CD4-positive, alpha-beta T cell treated with Interleukin-2 at 100 ng/mL for 4 hours (primary cell): ENCODE measurements at places on chromosomes 11 and 22.
A peak's percentile ranks its signal among the peaks of the same experiment; 100 is the strongest.

GRCh38 chr11:60130496-60130895, 42.0 kb downstream of the MS4A2 start:
- DNase-seq, result peak; percentile 16

- no peak for DNase-seq
These were observed 13.6 kb downstream of the ADM start for GRCh38 chr11:10318527-10318802.

- no peak for DNase-seq
These were observed 24.1 kb downstream of the APOL3 start for GRCh38 chr22:36136475-36136874.

GRCh38 chr22:21933910-21934309, 18.7 kb downstream of the PPM1F start:
- no peak for DNase-seq

GRCh38 chr22:50469377-50470305, 5.2 kb downstream of the SBF1 start:
- DNase-seq, result peak; percentile 99

DNA sequence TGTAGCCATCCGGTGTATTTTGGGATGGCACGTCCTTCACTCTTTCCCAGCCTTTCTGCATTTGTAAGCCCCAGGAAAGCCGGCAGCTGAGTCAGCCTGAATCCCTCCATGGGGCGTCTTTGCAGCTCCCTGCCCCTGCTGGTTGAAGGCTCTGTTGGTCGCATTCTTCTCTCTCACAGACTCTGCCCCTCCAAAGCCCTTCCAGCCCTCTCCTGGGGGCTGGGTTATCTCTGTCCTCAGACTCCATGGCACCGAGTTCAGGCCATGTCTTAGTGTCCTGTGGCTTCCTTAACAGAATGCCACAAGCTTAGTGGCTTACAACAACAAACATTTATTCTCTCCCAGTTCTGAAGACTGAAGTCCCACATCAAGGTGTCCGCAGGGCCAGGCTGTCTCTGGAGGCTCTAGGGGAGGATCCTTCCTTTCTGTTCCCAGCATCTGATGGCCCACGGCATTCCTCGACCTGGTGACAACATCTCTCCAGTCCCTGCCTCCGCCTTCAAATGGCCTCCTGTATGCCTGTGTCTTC, 62.2 kb downstream of the BCR start:
- no peak for DNase-seq

DNA sequence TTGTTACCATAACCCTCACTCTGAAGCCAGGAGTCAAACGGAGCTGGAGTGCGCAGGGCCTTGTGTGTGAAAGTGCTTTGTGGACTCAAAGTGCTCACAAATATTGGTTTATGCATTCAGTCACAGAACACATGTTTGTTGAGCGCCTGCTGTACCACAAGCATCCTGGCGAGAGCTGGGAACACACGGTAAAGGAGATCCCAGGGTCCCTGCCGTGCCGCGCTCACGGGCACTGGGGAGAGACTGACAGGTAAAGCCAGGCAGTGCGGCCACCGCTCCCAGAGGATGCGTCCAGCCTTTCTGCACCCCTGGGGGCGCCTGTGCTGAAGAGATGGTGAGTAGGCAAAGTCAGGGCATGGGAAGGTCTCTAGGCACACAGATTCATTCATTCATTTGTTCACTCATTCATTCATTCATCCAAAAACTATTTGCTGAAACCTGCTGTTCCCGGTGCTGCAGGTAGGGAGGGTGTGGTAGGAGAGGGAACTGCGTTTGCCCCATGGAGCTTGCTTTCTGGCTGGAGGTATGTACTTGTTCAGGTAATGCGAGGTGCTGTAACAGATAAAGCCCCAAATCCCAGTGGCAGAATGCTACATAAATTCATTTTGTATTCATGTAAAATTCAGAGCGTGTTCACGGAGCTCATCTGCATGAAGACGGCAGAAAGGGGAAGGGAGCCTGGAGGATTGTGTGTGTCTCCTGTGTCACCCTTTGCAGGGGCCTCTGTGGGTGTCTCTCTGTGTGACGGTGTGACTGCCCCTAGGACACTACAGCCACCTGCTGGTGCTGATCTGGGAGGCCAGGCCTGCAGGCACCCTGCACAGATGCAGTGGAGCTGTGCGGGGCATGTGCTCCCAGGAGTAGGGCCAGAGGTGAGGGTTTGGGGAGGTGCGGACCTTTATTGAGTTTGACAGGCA, 167.0 kb upstream of the B3GAT1 start:
- no peak for DNase-seq
